ENCODE measurements at places on chromosomes 6 and 20. TPM values are rescaled to one million over a fixed set of nuclear protein-coding genes. Genes with fewer than 3 reads are reported as not detected.

The RIMS1 gene
- total RNA-seq, result under 0.01 TPM

The WFDC5 gene
- not detected for total RNA-seq

The HLA-F gene
- total RNA-seq, result not detected

The CCN6 gene
- total RNA-seq, result not detected

The PPIL6 gene
- 2.4 TPM for total RNA-seq

The GDAP1L1 gene
- not detected for total RNA-seq

The TCEA2 gene
- total RNA-seq, result 15.8 TPM

The LPA gene
- not detected for total RNA-seq

The CLDN20 gene
- total RNA-seq, result not detected

The TCF21 gene
- total RNA-seq, result 9.8 TPM

The ALDH5A1 gene
- 0.17 TPM for total RNA-seq

The SLC17A2 gene
- total RNA-seq, result not detected

The OR2J3 gene
- total RNA-seq, result not detected

The MAK gene
- 0.15 TPM for total RNA-seq

The PRICKLE4 gene
- total RNA-seq, result not detected

The CCHCR1 gene
- 19.9 TPM for total RNA-seq

The CDSN gene
- total RNA-seq, result not detected

The SLA2 gene
- total RNA-seq, result not detected

The IL20RA gene
- total RNA-seq, result 0.45 TPM

The AVP gene
- not detected for total RNA-seq

The DHX16 gene
- 29.6 TPM for total RNA-seq

The PAK5 gene
- under 0.01 TPM for total RNA-seq

The MCCD1 gene
- total RNA-seq, result not detected

The NNAT gene
- 32.0 TPM for total RNA-seq
